ENCODE measurements at places on chromosomes 2 and 18.

DNA sequence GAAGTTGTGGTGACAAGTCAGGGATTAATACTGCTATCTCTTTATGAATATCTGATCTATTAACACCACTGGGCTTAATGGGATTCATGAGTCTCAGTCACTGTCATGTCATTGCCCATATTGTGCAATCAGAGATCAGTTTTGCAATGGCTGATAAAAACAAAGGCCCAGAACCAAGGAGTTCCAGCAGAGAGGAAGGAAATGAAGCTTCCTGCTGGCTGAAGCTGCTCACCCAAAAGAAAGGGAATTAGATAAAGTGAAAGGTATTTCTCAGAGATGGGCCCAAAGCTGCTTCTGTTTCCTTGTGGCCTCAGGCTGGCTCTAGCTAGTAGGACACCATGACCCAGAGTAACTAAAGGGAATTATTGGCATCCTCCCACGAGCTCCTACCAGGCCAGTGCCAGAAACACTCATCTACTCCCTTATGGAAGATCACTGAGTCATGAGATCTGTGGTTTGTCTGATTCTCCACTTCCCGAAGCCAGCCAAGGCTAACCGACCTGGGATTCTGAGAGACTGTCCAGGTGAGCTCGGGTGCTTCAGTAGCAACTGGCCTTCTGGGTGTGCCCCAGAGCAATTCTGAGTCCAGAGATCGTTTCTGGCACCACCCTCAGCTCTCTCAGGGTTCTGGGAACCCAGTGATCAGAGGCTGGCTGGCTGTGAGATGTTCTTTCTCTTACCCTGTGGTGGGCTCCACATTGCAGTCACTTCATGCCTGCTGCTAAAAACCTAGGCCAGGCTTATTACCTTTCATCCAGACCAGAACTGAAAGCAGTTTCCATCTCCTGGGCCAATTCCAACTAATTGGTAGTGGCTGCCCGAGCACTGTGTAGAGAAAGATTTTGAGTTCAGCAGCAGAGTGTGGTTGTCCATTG is 129.5 kb upstream of the PELI1 start:
- H3K4me1 ChIP-seq = no peaks in the 10 kb centered on the region
- H3K36me3 ChIP-seq = no peaks in the 10 kb centered on the region
- H3K27me3 ChIP-seq = no peaks in the 10 kb centered on the region
- H3K27ac ChIP-seq = peak overlapping the region; percentile 69
- no peak overlapping the region for H3K4me3 ChIP-seq

DNA sequence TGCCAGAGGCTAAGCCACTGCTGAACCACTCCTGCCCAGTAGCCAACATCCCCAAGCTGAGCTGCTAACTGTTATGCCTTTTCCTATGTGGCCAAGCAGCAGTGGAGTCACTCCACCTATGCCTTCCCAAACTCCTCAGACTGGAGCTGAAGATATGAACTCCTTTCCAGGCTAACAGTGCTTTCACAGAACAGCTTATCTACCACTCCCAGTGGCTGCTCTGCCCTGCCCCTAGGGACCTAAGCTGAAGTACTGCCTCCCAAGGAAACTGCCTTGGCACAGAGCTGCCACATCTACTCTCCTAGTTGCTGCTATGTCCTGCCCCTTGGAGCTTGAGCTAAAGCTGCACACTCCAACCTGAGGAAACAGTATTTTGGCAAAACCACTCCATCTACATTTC is 275.9 kb downstream of the RBM43 start:
- no peak for DNase-seq
- no peak overlapping the region for H3K27ac ChIP-seq
- H3K4me3 ChIP-seq = no peak overlapping the region
- no peaks in the 10 kb centered on the region for H3K27me3 ChIP-seq
- H3K36me3 ChIP-seq = no peaks in the 10 kb centered on the region

- no peak overlapping the region for H3K4me3 ChIP-seq
- H3K27me3 ChIP-seq = no peaks in the 10 kb centered on the region
- peak overlapping the region; percentile 48 for H3K27ac ChIP-seq
Observed at GRCh38 chr2:196079052-196079451, 10.4 kb upstream of the DNAH7 start.

DNA sequence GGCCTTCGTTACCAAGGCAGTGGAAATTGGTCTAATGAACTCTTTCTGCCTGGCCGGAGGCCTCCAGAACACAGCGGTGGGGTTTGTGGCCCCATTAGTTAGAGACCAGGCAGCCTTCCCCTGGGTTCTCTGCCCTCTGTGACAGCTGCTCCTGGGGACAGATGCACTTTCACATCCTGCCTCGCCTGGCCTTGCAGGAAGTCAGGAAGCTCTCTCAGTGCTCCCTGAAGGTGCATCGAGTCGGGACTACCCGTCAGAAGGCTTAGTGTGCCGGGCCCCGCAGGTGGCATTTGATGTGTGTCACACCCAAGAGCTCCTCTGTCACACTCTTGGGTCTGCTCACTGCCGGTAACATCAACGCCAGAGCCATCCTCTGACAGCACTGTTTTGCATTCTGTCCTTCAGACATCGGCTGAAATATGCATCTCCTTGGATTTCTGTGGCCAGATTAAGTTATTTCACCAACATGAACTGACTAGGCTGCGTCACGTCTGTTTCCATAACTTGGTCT is 158.3 kb downstream of the LDLRAD4 start:
- no peak overlapping the region for H3K4me3 ChIP-seq
- H3K36me3 ChIP-seq = no peaks in the 10 kb centered on the region
- DNase-seq = no peak
- H3K27me3 ChIP-seq = no peaks in the 10 kb centered on the region
- no peaks in the 10 kb centered on the region for H3K4me1 ChIP-seq
- H3K27ac ChIP-seq = no peak overlapping the region

GRCh38 chr18:80233201-80233835 is 14.0 kb downstream of the PARD6G start:
- DNase-seq = no peak
- no peaks in the 10 kb centered on the region for H3K4me1 ChIP-seq
- no peak overlapping the region for H3K27ac ChIP-seq
- no peak overlapping the region for H3K4me3 ChIP-seq
- no peaks in the 10 kb centered on the region for H3K27me3 ChIP-seq
- no peaks in the 10 kb centered on the region for H3K36me3 ChIP-seq

DNA sequence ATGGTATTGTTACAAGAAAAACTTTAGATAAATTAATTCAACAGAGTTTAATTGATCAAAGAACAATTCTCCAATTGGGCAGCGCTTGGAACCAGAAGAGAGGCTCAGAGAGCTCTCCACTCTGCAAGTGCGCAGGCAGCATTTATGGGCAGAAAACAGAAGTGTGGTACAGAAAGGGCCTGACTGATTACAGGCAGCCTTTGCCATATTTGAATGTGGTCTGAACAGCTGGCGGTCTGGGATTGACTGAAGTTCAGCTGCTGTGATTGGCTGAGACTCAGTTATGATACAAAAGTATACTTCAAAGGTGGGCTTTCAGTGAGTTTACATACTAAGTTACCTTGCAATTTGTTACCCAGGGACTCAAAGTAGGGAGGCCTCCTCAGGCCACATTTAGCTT is 301.3 kb upstream of the ID2 start:
- DNase-seq = no peak
- H3K4me3 ChIP-seq = no peak overlapping the region
- no peak overlapping the region for H3K27ac ChIP-seq
- no peaks in the 10 kb centered on the region for H3K4me1 ChIP-seq
- no peaks in the 10 kb centered on the region for H3K36me3 ChIP-seq

DNA sequence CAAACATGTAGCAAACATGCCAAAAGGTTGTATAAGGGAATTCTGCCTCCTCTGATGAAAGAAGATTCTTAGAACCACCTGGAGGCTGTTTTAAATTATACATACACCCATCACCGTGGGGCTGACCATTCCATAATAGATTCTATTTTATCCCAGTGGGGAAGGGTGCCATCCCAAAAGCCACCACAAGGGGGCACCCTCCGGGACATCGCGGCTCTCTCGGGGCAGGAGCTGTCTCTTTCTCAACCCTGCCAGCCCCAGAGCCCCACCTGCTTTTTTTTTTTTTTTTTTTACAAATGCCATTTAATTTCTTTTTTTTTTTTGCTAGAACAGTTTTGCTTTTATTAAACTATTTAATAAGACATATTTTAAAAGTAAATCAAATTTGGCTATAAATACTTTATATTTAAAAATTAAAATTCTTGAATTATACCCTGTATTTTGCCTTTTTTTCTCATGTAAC is 8.6 kb upstream of the MTCL1 start:
- no peaks in the 10 kb centered on the region for H3K27me3 ChIP-seq
- no peaks in the 10 kb centered on the region for H3K36me3 ChIP-seq
- DNase-seq = peak; percentile 76
- no peaks in the 10 kb centered on the region for H3K4me1 ChIP-seq

DNA sequence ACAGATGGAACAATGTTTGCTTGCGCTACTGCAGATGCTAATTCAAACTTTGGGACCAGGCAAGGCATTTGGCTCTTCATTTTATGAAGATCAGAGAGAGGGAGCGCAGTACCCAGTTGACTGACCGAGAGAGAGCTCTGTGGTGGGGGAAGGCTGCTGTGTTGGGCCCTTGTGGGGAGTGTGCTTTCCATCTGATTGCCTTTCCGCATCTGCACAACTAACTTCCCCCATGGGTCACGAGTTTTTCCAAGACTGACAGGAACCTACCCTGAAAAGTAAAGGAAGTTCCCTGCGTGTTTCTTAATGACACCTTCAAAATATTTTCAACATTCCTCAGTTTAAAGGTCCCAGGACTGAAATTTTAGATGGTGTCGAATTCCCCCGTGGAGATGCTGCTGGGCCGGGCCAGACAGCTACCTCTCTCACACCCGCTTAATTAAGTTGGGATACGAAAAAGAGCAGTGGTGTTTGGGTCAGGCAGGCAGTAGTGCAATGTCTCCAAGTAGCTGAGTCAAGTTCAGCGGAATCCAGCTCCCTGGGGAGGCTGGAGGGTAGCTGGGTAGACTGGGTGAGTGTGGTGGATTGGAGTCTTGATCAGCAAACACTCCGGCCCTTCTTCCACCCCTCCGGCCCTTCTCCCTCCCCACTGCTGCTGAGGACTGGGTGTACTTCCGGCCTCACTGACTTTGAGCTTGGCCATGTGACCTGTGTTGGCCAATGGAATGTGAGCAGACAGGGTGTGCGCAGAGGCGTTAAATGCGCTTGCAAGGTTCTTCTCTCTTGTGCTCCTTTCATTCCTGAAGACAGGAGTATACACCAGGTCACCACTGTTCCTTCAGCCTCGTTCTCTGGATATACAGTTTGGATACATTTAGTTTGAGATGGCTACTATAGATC is 2.3 kb upstream of the ARHGAP25 start:
- no peak overlapping the region for H3K27ac ChIP-seq
- H3K36me3 ChIP-seq = no peaks in the 10 kb centered on the region
- no peak overlapping the region for H3K4me3 ChIP-seq
- H3K4me1 ChIP-seq = no peaks in the 10 kb centered on the region
- no peaks in the 10 kb centered on the region for H3K27me3 ChIP-seq

- peak overlapping the region; percentile 46 for H3K4me3 ChIP-seq
- no peaks in the 10 kb centered on the region for H3K27me3 ChIP-seq
- H3K4me1 ChIP-seq = peaks cover 7% of the 10 kb centered on the region
- H3K36me3 ChIP-seq = no peaks in the 10 kb centered on the region
- peak overlapping the region; percentile 63 for H3K27ac ChIP-seq
- DNase-seq = peak; percentile 82
Observed at GRCh38 chr2:9630117-9630735, 571 bp downstream of the YWHAQ start.

DNA sequence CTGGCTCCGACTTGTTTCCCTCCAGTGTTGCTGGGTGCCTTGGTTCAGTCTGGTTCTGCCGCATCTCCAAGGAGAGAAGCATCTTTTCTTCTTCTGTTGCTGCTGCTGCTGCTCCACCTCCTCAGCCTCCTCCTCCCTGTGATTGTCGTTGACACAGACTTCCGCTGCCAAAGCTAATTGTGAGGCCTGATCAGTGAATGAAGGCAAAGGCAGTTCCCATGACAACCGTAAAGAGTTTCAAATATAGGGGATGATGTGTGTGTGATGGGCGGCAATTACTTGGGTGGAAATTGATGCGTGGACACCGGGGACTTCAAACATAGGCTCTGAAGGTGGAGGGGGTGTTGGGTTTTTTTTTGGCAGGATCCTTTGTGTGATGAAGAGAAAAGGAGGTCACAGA is 13.7 kb downstream of the TET3 start:
- H3K36me3 ChIP-seq = no peaks in the 10 kb centered on the region
- no peaks in the 10 kb centered on the region for H3K4me1 ChIP-seq
- H3K27me3 ChIP-seq = no peaks in the 10 kb centered on the region
- no peak overlapping the region for H3K4me3 ChIP-seq
- no peak for DNase-seq
- H3K27ac ChIP-seq = no peak overlapping the region

- DNase-seq = no peak
- H3K36me3 ChIP-seq = no peaks in the 10 kb centered on the region
- H3K27me3 ChIP-seq = no peaks in the 10 kb centered on the region
- H3K4me1 ChIP-seq = no peaks in the 10 kb centered on the region
- H3K4me3 ChIP-seq = no peak overlapping the region
- no peak overlapping the region for H3K27ac ChIP-seq
Observed at GRCh38 chr2:15162620-15163019, 398.5 kb downstream of the NBAS start.

DNA sequence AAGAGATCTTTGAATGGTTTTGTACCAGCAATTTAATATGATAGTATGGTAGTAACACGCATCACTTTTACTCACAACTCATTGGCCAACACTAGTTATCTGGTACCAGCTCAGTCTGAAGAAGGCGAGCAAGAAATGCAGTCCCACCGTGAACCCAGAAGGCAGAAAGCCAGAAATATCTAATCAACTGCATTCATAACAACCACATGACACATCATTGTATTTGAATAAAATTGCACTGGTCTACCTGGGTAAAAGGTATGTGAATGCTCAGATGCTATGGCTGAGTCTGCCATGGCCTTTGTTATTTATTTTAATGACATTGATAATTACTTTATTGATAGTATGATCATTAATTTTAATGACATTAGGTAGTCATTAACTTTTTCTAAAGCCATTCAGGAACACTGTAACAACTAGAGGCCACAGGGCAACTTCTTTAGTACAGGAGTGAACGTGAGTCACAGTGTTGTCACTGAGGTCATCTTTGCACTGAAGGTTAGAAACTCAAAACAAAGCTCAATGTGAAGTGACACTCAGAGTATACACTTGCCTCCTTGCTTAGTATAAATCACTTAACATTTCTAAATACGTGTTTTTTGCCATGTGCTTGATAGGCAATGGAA is 475.6 kb upstream of the TNP1 start:
- no peak for DNase-seq
- H3K27me3 ChIP-seq = no peaks in the 10 kb centered on the region
- H3K27ac ChIP-seq = no peak overlapping the region
- no peaks in the 10 kb centered on the region for H3K4me1 ChIP-seq
- H3K4me3 ChIP-seq = no peak overlapping the region

Data from right lobe of liver (tissue), 6 donors.